ENCODE measurements at places on chromosomes 11 and 22. TPM values are rescaled to one million over a fixed set of nuclear protein-coding genes. Genes with fewer than 3 reads are reported as not detected.

Gene SYT8
- 0.36 TPM for total RNA-seq

Gene TSPO
- total RNA-seq = 124 TPM

Gene IGLL1
- not detected for total RNA-seq

Gene OR8D1
- not detected for total RNA-seq

Gene YAP1
- total RNA-seq = 122 TPM

Gene C22orf31
- total RNA-seq = not detected

Gene FOLR2
- total RNA-seq = not detected

Gene FOLR3
- not detected for total RNA-seq

Gene NAV2
- total RNA-seq = 17.6 TPM

Gene OR56A1
- not detected for total RNA-seq

Gene MSANTD4
- 19.8 TPM for total RNA-seq

Gene CADM1
- 491 TPM for total RNA-seq

Gene GVQW3
- total RNA-seq = 2.0 TPM

Data from astrocyte (in vitro differentiated cells and primary cell).